Substantia nigra (tissue), 51 donors: ENCODE measurements at places on chromosomes 4 and X.

DNA sequence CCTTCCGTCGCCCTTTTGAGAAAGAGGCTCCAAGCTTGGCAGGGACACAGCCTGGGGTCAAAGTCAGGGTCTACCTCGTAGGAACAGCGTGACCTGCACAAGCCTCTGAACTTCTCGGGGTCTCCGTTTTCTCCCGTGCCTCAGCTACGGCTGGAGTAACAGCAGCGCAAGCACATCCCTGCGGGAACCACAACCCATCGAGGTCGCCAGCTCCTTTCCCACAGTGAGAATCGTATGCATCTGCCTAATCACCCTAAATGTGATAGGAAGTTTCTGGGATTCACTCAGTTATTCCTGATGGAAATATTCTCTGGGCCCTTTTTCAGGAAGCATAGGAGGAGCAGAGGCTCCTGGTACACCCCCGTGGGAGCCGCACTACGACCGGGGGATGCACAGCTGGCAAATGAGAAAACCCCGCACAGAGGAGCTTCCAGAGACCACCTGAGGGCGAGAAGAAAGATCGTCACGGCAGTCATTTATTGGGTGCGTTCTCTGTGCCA, 24.7 kb downstream of the PPP2R2C start:
- no peak for DNase-seq

- no peak for DNase-seq
These were observed 78.6 kb upstream of the BOD1L1 start for GRCh38 chr4:13706120-13706519.

DNA sequence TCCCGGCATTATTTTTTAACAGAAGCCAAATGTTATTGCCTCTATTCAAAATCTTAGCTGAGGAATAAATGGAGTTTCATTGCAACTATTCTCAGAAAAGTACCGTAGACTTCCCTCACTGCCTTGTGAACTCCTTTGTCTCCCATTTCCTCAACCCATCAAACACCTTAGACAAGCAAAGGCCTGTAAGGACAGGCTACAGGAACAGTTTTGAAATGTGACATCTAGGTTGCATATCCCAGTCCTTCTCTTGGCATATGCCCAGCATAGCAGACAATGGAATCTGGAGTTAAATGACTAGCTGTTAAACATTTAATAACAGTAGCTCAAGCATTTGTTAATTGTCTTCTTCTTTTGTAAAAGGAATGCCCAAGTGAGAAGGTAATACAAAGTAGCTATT, 1371.7 kb downstream of the STIM2 start:
- DNase-seq, result no peak

- DNase-seq, result no peak
These were observed 72.8 kb downstream of the IRF2 start for GRCh38 chr4:184401397-184402171.

GRCh38 chrX:153494061-153494460, 719 bp upstream of the BGN start:
- DNase-seq, result no peak

- no peak for DNase-seq
These were observed 560.7 kb upstream of the TENM3 start for GRCh38 chr4:181682367-181683047.

- DNase-seq, result no peak
These were observed 14.7 kb downstream of the CHST7 start for GRCh38 chrX:46588263-46588662.

DNA sequence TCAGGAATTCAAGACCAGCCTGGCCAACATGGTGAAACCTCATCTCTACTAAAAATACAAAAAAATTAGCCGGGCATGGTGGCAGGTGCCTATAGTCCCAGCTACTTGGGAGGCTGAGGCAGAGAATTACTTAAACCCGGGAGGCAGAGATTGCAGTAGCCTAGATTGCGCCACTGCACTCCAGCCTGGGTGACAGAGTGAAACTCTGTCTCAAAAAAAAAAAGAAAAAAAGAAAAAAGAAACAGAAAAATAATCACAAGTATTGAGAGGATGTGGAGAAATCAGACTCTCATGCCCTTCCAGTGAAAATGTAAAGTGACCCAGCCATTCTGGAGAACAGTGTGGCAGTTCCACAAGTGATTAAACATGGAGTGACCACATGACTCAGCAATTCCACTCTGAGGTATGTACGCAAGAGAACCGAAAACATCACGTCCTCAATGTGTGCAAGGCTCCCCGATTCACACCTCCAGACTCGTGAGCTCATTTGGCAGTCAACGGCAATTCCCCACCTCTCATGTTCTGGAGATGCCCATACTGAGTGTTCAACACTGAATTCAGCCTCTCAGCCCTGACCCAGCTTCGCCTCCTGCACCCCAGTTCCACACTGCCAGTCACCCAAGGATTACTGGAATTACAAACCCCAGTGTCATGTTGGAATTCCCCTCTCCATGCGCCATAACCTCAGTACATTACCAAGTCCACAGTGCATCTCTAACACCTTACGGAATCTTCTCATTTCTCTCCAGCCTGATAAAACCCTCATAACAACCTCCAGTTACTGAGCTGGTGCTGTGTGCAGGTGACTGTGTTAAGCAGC, 21.1 kb downstream of the ACOX3 start:
- no peak for DNase-seq

DNA sequence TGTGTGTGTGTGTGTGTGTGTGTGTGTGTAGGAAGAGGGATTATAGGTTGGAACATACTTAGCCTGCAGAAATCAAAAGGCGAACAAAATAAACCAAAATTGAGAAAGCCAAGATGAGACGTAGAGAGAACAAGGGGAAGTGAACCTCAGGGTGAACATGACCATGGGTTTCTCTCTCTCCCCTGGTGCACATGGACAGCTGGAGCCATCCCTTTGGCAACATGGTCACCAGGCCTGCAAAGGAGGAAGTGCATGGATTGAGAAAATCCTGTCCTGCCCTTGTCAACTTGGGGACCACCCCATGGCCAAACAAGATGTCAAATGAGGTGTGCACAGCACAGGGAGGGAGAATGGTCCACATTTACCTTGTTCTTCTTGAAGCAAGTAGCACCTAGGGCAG, 23.1 kb downstream of the LGI2 start:
- DNase-seq, result no peak

GRCh38 chrX:10048707-10049106, 81.5 kb downstream of the CLDN34 start:
- DNase-seq, result no peak

DNA sequence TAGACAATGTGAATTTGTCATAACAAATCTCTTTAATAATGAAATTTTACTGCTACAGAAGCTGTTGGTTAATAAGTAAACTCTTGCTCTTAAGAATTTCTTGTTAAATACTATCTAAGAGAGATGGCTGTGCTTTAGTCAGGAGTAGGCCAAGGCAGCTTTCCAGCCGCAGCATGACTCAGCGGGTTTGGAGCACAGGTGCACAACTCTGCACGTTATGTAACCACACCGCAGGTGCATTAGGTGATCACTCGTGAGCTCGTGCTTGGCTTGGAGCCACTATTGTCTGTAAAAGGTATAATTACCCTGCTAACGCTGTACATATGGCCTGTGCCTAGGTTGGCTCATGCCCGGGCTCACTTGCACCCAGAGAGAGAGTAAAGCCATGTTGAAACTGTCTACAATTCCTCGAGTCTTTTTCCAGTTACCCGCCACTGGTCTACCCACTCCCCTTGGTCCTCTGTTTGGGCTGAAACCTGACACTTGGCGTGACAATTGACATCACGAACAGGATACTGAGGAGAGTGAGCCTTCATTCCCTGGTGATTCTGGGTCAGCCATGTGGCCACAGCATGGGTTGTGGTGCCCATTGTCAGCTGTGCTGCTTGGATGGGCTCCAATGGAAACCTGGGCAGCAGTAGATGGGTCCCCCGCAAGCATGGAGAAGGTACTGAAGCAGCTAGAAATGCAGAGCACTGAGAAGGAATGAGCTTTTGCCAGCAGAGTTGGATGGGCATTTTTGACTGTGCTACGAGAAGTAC, 18.4 kb upstream of the ANAPC4 start:
- no peak for DNase-seq

DNA sequence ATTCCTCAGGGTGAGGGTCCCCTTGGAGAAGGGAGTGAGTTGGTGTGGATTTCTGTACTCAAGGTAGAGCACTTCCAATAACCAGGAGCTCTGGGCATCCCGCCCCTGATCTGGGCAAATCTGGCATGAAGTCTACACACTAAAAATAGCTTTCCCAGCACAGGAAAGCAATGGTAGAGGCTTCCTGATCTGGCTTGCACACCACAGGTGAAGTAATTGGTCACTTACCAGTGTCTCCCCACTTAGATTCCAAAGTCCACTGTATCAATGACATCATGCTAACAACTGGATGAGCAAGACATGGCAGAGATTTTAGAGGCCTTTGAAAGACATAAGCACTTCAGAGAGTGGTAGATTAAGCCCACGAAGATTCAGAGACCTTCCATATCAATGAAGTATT, 17.8 kb upstream of the IDS start:
- DNase-seq, result no peak

DNA sequence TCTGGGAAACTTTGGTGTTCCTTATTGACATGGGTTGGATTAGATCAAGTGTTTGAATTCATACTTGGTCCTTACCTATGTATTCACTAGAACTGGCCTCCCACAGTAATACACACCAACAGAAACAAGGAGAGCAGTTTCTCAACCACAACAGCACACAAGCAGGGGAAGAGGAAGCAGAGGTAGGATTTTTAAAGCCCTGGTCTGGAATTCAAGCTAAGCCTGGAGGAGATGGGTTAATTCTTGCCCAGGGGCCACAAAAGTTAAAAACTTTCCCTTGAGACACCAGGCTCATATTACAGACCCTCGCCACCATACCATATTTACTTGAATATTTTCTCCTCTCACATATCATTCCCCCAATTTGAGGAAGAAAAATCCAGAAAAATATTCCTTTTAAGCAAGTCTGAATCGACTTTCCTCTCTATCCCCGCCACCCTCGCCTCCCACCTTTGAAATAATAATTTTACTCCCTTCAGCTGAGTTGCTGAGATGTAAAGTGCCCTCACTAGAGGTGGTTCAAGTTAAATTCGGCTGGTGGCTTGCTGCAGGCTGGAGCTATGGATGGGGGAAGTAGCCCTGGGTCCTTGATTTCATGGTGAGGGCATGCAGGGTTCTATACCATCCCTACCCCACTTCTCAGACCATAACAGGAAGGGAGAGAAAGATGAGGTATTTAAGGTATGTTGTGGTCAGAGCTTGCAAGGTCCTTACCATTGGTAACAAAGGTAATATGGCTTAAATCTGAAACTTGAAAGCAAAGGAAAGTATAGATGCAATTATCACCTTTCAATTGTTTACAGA, 440.2 kb downstream of the INPP4B start:
- no peak for DNase-seq

GRCh38 chrX:1518512-1518911, 18.5 kb downstream of the P2RY8 start:
- no peak for DNase-seq

- no peak for DNase-seq
These were observed 106.6 kb upstream of the WDR44 start for GRCh38 chrX:118239178-118239870.

DNA sequence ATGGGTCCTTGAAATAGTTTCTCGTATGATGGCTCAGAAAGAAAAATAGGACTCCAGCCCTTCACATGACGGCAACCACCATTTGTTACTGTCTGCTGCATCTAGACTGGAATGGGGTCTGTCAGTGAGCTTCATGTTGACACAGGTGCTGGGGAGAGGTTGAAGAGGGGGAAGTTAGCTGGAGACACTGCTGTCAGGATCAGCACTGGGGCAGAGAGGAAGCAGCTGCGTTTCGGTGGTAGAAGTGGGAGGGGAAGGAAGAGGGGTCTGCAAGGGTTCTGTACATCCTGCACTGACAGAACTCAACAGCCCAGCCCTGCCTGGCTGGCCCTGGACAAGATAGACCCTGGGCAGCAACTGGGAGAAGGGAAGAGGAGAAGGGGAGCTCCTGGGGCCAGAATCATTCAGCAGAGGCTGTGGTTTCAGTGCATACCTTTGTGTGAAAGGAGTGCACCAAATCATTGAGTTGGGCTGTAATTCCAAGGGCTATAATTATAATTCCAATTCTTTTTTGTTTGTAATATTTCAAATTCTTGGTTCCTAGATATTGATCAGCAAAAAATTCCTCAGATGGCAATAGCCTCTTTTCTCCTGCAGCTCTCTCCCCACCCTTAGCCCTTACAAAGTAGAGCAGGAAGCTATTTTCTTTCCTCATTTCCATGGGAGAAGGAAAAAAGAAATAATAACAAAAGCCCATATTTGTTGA, 119.4 kb upstream of the C1GALT1C1 start:
- DNase-seq, result no peak

DNA sequence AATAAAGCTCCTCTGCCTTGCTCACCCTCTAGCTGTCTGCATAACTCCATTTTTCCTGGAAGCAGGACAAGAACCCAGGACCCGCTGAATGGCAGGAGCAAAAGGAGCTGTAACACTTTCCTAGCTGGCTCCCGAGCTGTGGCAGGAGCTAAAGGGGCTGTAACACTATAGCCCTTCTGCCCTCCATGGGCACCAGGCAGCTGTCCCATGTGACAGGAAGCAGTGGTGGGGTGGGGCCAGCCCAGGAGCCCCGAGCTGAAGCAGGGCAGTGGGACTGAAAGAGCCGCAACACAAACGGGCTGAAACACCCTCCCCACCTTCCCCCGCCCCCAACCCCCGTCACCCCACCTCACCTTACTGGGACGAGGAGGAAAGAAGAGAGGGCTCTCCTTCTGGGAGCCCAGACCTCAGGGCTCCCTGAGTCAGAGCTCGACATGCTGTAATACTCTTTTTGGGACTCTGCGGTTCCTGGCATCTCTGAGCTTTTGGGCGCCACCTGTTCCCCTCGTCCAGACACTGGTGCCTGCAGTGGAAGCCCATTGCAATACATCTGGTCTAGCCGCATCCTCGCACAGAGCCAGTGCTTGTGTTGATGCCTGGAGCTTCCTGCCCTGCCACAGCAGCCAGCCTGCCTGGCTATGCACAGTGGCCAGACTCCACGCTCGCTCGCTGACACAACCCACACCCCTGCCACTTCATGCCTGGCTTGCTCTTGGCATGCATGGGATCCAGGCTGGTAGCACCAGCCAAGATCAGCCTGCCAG, 39.4 kb downstream of the PPM1K start:
- DNase-seq, result no peak

DNA sequence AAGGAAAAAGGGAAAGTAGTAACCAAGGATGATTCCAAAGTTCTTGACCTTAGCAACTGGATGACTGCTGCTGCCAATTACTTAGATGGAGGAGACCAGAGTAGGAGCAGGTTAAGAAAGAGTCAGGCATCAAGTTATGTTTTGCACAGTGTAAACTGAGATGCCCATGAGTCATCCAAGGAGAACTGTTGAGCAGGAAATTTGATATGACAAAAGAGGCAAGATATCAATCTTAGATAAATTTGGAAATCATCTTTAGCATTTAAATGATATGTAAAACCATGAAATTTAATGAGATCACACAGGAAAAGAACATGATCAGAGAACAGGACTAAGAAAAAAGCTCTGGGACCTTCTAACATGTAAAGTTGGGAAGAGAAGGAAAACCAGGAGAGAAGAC, 361.3 kb downstream of the OPHN1 start:
- no peak for DNase-seq
